ENCODE measurements at places on chromosomes 12 and 14.

- DNase-seq: no peak
Measured at GRCh38 chr12:95736631-95737030, 53.9 kb downstream of the NTN4 start.

GRCh38 chr12:118850244-118850825 is 131.0 kb upstream of the SRRM4 start:
- peak; percentile 41 for DNase-seq

DNA sequence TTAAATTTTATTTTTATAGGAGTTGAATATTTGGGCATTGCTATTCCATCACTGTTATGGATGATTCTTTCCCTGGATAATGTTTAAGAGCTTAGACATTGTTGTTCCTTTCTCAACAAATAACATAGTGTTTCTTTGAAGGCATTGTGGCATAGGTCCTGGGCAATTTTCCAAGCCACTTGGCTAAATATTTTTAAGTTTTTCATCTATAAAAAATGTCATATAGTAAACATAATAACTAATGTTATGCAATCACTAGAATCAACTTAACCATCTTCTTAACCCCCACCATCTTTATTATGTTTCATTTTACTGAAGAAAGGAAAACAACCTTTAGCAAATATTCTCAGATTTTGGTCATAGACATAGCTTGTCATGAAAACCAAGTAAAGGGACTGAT is 600.6 kb upstream of the LMO3 start:
- no peak for DNase-seq

- no peak for DNase-seq
Measured at GRCh38 chr12:66915306-66915904, 236.5 kb upstream of the GRIP1 start.

DNA sequence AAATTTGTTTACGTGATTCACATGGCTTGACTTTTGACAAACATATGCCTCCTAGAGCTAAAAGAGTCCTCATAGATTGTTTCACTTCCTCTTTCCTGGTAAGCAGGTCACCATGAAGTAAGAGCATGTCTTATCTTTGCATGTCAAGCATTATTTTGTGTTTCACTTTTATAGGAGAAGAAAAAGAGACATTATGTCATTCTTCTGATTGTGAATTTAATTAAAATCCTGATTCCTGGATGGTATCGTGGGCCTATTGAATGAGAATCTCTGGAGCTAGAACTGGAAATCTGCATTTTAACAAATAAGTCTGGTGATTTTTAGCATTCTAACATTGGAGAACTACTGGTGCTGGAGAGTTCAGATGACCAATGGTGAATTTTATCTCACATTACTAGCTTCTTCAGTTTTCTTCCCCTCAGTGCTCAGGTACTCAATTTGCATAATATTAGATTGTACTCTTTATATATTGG is 218.6 kb upstream of the ATP2B1 start:
- no peak for DNase-seq

GRCh38 chr14:73173092-73173735 is 36.9 kb downstream of the PSEN1 start:
- peak; percentile 35 for DNase-seq

DNA sequence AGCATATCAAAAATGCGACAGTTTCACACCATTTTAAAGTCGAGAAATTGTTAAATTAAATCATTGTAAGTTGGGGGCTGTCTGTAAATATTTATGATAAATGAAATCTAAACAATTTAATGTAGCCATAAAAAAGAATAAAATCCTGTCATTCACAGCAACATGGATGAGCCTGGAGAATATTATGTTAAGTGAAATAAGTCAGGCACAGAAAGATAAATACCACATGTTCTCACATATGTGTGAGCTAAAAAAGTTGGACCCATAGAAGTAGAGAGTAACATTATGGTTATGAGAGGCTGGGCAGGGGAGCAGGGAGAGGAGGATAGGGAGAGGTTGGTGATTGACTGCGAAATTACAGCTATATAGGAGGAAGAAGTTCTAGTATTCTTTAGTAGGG is 135.9 kb downstream of the GARIN6 start:
- no peak for DNase-seq

DNA sequence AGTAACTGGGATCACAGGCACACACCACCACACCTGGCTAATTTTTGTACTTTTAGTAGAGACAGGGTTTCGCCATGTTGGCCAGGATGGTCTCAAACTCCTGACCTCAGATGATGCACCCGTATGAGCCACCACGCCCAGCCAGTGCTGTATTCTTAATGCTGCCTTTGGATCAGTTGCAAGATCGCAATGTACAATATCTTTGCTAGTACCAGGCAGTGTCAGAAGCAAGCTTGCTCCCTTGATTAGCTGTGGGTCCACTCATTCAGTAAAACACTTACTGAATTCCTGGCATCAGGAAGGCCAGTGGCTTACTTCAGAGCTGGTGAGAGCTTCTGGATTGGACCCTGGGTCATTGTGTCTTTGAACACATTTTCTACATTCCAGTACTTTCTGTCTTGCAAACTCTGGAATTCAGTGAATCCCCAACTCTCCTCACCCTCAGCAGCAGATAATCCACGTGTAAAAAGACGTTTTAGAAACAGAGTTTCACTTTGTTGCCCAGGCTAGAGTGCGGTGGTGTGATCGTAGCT is 1183.7 kb downstream of the AACS start:
- peak; percentile 56 for DNase-seq

DNA sequence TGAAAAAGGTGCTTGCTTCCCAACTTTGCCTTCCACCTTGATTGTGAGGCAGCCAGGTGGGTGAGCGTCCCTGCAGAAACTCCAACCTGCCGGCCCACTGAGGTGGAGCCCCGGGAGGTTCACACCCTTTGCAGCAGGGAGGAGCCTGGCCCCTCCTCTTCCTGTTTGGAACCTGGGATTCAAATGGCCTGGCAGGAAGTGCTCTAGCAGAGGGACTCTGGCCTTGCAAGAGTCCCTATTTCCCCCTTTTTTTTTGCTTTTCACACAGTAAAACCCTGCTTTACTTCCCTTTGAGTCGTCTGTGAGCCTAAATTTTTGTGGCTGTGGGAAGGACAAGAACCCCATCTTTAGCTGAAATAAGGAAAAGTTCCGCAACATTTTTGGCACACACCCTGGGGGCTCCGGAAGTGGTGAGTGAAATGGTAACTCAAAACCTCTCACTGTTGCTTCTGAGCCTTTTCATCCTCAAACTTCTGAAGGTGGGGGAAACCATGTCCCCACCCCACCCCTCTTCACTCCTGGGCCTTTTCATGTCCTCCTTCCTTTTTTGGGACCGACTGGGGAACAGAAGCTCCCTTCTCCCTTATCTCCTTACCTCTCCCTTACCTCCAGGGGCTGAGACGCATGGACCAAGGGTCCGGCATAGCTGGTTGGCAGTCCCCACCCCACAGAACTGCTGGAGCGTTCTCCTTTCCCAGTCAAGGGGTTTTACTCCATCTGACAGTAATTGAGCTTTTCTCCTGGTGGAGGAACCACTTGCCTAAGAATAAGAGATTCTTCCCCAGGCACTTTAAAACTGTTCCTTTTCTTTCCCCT is 102.0 kb downstream of the KCNMB4 start:
- DNase-seq: no peak

DNA sequence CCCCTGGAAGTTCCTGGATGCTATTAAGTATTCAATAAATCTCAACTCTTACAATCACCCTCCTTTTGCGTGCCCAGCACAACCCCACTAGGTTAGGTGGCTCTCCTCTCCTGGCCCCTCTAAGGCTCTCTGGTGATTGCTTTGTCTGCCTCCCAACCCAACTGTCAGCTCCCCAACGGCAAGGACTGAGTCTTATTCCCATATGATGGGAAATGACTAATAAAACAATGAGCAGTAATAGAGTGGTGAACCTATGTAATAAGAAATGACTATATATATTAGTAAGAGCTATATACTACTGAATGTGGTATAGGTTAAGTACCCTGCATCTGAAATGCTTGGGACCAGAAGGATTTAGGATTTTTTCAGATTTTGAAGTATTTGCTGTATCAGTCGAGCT is 8.1 kb downstream of the APPL2 start:
- DNase-seq: no peak

- peak; percentile 35 for DNase-seq
Measured at GRCh38 chr12:79688376-79689060, 2.2 kb downstream of the PAWR start.

DNA sequence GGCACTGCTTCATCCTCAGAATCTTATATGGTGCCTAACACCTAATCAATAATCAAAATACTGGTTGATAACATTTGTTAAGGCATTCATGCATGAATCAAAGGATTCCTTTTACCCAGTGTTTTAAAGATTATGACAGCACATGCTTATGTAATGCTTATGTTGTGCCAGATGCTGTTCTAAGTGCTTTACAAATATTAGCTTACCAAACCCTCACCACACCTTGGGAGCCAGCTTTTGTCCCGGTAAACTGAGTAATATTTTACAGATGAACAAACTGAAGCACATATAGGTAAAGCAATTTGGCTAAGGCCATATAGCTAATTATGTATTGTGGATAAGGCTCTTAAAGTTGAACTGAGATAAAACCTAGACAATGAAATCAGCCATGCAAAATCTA is 209.2 kb downstream of the ALX1 start:
- no peak for DNase-seq

- DNase-seq: no peak
Measured at GRCh38 chr12:7784701-7785100, 4.5 kb upstream of the NANOG start.

DNA sequence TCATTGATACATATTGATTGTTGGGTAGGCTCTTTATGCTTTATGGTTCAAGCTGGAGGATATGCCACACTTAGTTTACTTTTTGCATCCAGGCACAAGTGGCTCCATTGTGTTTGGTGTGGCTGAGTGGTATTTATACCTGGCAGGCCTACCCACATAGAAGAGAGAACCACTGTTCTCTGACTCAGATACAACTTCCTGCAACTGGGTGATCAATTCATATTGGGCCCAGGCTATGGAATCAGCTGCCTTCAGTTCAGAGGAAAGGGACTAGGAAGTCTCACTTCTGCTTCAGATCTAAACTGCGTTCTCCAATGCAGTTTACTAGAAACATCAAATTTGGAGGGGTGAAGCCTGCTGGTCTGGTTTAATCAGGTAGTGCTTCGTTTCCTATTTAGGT is 49.8 kb upstream of the LRRK2 start:
- DNase-seq: no peak

- DNase-seq: no peak
Measured at GRCh38 chr14:55654243-55654642, 74.2 kb downstream of the KTN1 start.

DNA sequence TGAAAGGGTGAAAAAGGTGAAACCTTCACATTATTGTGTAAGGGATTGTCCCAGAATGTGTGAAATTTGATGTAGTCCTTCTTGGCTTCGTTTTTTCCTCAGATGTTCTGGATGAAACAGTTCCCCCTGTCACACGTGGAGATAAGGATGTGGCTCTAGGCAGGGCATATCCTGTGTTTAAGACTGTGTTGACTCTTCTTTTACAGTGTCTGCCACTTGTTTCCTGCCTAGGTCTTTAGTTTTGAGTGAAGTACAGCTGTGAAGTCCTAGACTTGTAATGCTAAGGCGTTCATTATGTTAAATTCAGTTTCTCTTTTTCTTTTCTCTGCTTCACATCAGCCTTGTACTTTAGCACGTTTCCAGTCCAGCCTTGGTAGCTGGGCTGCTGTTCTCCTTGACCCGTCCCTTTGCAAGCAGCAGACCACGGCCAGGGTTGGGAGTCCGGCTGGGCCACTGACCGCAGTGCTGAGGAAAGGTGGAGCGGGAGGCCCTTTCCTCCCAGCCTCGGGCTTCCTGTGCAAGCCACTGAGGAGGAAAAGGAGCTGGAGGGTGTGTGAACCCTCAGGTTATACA is 59.1 kb downstream of the RASSF3 start:
- peak; percentile 67 for DNase-seq

- no peak for DNase-seq
Measured at GRCh38 chr14:101495284-101495683, 66.0 kb upstream of the DIO3 start.

- DNase-seq: peak; percentile 82
Measured at GRCh38 chr12:105433804-105434203, 103.3 kb downstream of the C12orf75 start.

- DNase-seq: no peak
Measured at GRCh38 chr14:32367516-32367915, 38.4 kb downstream of the AKAP6 start.

DNA sequence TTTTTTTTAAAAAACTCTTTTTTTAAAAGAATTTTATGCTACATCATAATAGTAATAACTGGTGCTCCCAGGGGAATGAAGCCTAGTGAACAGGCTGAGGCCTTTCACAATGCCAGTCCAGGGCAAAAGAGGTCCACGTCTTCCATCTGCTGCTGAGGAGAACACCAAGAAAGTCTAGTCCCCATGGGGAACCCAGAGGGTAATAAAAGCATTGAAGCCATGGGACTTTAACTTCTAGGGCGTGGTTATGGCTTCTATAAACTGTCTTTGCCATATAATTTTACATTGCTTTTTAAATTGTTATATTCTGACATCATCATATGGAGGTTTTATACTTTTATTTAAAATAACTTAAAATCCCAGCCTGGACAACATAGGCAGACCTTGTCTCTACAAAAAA is 64.3 kb downstream of the SLC16A7 start:
- DNase-seq: no peak

- no peak for DNase-seq
Measured at GRCh38 chr14:77579780-77580179, 36.7 kb downstream of the SPTLC2 start.

DNA sequence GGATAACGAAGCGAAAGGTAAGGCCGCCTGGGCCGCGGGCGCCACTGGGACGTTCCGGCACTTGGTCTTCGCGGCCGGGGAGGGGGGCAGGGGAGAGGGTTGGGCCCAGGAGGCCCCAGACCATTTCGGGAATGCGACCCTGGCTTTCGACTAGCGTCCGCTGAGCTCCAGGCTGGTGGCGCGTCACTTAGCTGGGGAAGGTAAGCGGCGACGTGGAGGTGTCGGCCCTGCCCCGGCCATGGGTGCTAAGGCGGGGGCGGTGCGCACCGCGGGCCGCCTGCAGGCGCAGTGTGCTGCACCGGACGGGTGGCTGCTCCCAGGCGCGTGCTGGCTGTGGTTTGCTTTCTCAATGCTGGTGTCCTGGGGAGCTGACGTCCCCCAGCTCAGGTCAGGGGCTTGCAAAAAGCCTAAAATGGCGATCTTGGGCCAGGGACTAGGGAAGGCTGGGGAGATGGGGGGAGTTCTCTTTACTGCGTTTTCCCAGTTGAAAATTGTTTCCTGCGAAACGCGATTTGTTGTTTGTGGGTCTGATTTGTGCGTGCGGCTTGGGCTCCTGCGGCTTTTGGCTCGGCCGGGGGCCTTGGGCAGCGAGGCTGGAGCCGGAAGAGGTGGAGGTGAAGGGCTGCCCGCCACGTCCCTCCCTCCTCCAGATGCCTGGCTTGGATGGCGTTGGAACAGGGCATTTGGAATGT is 1.2 kb downstream of the HOXC10 start:
- peak; percentile 69 for DNase-seq
